ENCODE measurements at places on chromosomes 1 and 21.
A peak's percentile ranks its signal among the peaks of the same experiment; 100 is the strongest.

- DNase-seq = no peak
Observed at GRCh38 chr1:207999972-208000371, 89.0 kb upstream of the CD34 start.

DNA sequence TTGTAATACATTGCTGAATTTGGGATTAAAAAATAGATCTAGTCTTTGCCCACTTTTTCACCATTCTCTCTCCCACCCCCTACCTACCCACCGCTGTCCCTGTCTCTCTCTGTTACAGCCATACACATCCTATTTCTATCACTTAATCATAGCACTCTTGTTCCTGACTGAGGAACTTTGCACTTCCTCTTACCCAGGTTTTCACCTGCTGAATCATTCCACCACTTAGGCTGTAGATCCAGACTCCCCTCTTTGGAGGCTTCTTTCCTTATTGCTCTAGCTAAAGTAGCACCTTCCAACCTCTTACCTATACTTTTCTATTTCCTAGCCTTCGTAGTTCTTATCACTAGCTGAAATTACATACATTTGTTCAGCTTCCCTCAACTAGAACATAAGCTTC lies 59.6 kb downstream of the ATP6V1G3 start:
- DNase-seq = no peak

DNA sequence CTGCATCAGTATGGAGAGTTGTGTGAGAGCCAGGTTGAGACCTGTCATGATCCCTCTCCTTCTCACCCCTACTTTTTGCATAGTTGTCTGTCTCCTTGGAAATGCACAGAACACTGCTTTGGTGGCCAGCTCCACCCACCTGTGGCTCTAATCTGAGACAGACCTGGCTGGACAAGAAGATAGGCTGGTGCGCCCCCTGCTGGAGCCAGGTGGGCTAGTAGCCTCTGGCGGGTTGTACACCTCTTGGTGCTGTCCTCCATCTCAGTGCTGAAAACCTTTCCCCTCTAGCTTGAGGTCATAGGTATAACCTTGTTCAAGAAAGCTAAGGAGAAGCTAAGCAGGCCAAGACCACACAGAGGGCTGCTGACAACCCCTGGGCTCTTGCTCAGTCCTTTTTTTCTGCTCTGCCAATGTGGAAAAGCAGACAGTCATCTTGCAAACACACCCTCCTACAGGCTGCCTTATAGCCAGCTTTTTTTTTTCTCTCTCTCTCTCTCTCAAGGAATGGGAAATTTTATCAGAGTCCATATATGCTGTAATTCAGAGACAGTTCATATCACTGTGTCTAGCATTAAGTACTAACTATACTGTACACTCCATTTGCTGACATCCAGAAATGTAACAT lies 58.8 kb upstream of the SPATA6 start:
- no peak for DNase-seq

DNA sequence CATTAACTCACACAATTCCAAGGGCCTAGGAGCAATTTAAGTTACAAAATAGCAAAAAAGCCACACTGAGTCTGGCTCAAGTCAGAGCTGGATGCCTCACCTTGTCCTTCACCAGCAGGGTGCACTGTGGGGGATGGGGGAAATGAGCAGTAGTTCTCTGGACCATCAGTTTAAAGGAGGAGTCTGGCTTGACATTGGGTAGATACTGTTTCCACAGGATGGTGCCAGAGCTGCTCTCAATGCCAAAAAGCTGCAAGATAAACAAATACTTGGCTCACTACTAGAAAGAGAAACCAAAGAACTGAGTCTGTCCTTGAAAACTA lies 18.8 kb downstream of the EMC1 start:
- no peak for DNase-seq

DNA sequence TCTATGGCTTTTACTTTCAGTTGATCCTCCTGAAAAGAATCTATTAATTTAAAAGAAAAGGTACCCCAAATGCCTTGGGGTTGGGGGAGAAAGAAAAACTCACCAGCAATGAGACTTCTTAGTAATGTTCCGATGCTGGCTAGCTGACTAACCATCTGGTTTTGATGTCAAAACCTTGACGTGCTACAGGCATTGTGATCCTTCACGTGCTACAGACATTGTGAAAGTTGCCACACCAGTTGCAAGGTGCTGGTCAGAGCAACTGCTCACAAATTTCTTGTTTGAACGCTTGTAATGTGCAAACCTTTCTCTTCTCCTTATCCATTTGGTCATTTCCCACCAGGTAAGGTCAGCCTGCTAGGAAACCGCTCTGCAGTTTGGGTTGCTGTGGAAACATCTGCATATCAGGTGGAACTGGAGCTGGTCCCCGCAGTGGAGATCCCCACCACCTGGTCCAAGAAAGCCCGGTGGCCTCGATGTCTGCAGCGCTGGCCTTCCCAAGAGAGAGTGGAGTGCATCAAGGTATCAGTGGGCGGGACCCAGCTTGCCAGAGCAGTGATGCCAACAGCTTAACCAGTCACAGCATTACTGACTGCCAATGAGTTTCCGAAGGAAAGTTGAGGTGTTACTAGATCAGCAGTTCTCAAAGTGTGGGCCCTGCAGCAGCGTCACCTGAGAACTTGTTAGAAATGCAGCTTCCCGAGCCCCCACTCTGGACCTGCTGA lies 16.1 kb downstream of the MAB21L3 start:
- DNase-seq = no peak

- no peak for DNase-seq
Observed at GRCh38 chr1:40662151-40662550, 3.3 kb downstream of the RIMS3 start.

GRCh38 chr1:44660176-44660575 lies 14.1 kb downstream of the TMEM53 start:
- DNase-seq = no peak

- DNase-seq = peak; percentile 53
Observed at GRCh38 chr1:208245185-208245705, 1.1 kb upstream of the PLXNA2 start.
